ENCODE measurements at places on chromosomes 5 and 9.

GRCh38 chr5:116090302-116090701 is 5.5 kb downstream of the COMMD10 start:
- no peak for DNase-seq

- no peak for DNase-seq
Measured at GRCh38 chr5:172078726-172079345, 72.4 kb upstream of the FBXW11 start.

- no peak for DNase-seq
Measured at GRCh38 chr5:126234563-126235195, 188.5 kb upstream of the GRAMD2B start.

GRCh38 chr9:109939698-109940342 is 159.8 kb downstream of the PALM2AKAP2 start:
- no peak for DNase-seq

DNA sequence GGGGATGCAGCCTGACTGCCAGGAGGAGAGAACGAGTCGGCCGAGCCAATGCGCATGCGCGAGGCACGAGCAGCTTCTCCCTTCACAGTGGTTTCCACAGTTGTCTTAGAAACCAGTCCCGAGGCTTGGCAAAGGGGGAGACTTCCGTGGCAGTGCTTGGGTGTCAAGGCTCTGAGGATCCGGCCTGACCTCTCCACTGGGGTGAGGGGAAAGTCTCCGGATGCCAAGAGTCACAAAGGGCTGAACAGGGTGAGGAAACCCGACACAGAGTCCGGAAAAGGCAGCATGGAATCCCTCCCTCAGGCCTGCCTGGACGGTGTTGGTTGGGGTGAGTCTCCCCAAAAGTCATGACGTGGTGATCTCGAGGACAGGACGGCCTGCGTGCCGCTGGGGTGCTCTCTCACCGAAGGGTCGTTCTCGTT is 475.5 kb downstream of the SPATA31A7 start:
- DNase-seq = no peak

- no peak for DNase-seq
Measured at GRCh38 chr9:13143281-13143680, 136.2 kb downstream of the MPDZ start.

GRCh38 chr9:120925535-120926396 is 830 bp downstream of the TRAF1 start:
- DNase-seq = no peak

DNA sequence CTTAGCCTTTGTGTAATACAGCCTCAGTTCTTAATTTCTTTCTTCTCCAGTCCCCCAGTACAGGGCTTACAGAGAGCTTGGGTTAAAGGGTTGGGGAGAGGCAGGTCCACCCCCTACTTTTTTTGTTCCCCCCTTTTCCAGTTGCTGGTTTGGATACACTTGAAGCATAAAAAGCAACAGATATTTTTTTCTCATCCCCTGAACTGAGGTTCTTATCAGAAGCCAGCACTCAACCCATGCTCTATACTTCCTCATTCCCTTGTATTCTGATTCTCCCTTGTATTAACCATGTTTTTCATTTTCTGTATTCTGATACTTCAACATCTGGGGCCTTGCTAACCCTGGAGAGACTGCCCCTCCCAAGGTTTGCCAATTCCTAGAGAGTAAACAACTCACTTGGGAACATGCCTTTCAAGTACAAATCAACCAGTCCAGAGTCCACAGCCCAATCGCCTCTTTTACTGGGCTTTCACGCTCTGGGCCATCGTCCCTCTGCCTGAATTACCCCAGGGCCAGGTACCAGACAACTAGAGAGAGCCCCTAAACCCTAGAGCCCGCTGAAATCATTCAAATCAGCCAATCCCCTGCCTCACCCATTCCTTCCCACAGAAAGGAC is 333.4 kb upstream of the PUM3 start:
- no peak for DNase-seq

Data from NCI-H1092 (cell line).